NCI-H1092 (cell line): ENCODE measurements at places on chromosomes 3 and 15.

DNA sequence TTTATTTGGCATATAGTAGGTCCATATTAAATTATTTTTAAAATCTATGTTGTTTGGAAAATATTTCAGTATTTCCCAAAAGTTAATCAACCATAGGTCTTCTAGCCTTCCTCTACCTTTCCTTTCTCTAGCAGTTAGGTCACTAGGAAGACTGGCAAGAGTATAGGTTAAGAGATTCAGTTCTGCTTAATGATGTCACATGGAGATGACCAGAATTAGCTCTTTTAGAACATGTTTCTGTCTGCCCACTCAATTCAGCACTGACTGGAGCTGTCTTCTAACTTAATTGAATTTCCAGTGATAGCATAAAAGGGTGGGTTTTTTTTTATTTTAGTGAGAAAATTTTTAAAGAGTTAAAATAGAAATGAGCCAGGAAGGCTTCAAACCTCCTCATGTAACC is 23.8 kb upstream of the ZBED2 start:
- DNase-seq, result no peak

GRCh38 chr3:142077859-142078500 is 71.4 kb downstream of the TFDP2 start:
- DNase-seq, result peak; percentile 37

DNA sequence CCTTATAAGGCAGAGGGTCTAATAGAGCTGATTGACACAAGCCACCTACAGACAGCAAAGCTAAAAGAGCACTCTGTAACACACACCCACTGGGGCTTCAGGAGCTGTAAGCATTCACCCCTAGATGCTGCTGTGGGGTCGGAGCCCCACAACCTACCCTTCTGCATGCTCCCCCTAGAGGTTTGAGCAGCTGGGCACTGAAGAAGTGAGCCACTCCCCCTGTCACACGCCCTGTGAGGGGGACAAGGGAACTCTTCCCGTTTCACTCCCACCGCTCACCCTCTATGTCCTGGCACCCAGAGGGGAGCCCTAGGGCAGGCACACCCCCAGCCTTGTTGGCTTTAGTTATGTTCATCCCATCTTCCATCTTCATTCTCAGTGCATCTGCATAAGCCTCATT is 9.4 kb upstream of the CSTA start:
- no peak for DNase-seq

GRCh38 chr3:64053581-64053980 is 30.3 kb upstream of the PSMD6 start:
- DNase-seq, result no peak

GRCh38 chr3:13881536-13882410 is 1.9 kb upstream of the WNT7A start:
- DNase-seq, result no peak

- DNase-seq, result no peak
These were observed 75.1 kb downstream of the CLDN11 start for GRCh38 chr3:170493712-170494182.

DNA sequence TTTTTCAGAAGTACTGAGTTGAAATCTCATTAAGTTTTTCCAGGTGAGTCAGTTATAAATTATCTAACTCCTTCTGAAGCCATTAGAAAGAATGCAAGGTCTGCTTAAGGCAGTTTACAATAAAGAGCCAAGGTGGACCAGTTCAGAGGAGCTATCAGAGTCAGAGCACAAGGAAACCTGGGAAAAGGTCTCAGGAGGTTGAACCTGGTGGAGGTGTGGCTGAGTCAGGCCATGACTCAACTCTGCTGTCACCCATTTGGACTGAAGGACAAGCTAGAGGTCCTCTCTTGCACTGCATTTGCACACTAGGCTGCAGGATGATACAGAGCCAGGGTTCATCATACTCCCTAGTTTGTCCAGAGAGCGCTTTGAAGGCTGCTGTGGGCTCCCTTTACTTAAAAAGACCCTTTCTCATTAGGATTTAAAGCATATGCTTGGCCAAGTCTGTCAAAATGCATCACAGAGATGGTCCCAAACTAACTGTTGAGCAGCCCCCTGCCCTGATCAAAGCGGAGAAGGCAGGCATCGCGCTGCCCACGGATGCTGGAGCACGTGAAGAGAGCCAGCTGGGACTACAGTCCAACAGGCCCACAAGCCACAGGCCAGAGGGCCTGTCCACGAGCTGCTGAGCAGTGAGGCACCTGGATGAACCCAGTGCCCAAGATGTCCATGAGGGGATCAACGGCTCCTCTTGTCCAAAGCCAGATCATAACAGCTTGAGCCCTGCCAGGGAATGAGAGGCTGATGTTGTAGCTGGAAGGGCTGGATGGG is 26.0 kb upstream of the MRPS22 start:
- DNase-seq, result no peak

GRCh38 chr3:115239717-115240116 is 92.6 kb upstream of the ZBTB20 start:
- peak; percentile 71 for DNase-seq
